ENCODE measurements at places on chromosomes 13 and 19.

DNA sequence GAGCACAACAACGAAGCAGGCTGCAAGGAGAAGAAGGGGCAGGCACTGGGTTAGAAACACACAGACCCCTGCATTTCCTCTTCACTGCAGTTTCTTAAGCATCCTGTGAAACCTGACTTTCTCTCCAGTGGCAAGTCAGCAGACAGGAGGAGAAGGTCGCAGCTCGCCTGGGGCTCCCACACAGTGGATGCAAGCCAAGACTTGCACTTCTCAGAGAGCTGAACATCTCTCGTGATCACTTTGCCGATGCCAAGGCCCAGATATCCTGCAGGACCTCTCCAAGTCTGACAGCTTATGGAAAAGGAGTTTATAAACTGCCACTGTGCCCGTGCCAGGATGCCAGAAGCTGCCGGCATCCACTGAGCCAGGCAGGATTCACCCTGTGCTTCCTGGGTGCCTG is 18.4 kb downstream of the TMEM272 start:
- no peak for DNase-seq

- DNase-seq = no peak
These were observed 36.9 kb downstream of the PABPC3 start for GRCh38 chr13:25132751-25133390.

DNA sequence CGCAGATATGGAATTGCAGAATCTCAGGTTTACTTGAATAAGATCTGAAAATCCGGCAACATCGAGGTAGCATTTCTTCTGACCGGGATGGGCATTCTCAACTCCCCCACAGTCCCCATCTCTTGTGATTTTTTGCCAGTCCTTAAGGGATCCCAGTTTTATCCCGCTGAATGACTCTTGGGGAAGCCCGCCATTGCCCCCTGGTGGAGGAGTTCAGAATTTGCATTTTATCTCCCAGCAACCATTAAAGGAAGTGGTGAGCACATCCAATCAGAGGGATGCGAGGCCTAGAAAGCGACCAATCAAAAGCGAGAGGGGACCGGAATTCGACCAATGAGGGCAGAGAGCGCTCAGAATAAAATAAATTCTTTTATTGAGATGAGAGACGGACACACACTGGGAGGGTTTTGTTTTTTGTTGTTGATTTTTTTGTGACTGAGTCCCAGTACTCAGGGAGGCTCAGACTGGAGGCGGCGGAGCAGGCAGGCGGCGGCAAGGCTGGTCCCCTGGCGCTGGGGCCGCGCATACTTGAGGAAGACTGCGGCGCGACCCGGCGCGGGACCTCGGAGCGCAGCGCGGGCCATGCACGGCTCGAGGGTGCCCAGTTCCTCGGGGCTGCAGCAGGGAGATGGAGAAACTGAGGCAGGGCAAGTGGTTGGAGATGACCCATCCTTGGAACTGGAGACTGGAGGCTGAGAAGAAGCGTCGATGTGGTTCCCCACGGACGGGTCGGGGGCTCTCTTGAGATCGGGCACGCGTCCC is 3.9 kb upstream of the TTC9B start:
- peak; percentile 95 for DNase-seq

- no peak for DNase-seq
These were observed 82.8 kb upstream of the ARGLU1 start for GRCh38 chr13:106650690-106651205.

GRCh38 chr13:46495651-46496050 is 57.3 kb upstream of the LRCH1 start:
- DNase-seq = no peak

- no peak for DNase-seq
These were observed 79.4 kb upstream of the FNDC3A start for GRCh38 chr13:48896312-48896711.

DNA sequence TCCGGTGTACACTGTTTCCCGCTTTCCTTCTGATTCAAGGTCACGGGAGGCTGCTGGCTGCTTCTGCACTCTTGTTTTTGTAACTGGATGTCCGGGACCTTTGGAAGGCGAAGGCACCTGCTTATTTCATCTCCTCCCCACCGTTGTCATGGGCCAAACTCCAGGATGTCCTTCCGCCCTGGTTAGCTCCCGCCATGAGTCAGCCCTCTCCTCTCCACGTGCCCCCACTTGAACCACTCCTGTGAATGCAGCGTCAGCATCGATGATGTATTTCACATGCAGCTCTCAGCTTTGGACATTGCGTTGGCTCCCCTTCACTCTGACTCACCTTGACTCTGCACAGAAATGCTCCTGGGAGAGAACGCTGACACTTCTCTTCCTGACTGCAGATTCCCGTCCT is 5.5 kb upstream of the GALP start:
- no peak for DNase-seq

DNA sequence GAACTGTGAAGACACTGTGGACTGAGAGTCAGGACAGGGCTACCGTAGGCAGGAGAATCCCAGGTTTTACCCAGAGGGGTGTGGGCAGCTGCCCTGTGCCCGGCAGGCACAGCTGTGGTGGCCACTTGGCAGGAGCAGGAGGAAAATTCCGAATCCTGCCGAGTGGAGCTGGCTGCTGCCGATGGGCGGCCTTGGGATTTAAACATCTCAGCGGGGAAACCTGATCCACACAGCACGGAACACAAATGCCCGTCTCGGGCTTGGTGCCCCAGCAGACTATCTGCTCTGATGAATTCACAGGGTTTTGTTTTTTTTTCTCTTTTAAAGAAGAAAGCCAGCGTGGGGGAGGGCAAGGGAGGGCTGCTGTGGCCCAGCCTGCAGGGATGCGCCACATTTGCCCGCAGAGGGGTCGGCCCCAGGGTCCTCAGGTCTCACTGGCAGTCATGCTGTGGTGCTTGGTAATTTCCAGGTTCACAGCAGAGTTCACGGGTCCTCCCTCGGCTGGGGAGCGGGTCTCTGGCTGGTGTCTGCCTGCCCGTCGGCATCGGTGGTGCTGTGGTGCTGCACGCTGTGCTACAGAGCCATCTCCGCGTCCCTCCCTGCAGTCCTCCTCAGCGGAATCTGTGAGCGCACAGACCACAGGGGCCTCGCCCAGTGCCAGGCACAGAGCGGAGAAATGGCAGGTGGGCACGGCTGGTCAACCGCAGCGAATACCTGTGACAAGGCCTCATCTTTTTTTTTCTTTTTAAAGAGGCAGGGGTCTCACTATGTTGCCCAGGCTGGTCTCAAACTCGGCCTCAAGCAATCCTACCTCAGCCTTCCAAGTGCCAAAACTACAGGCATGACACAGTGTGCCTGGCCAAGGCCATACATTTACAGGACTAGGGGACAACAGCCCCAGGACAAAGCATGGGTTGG is 28.1 kb downstream of the MPND start:
- DNase-seq = no peak

DNA sequence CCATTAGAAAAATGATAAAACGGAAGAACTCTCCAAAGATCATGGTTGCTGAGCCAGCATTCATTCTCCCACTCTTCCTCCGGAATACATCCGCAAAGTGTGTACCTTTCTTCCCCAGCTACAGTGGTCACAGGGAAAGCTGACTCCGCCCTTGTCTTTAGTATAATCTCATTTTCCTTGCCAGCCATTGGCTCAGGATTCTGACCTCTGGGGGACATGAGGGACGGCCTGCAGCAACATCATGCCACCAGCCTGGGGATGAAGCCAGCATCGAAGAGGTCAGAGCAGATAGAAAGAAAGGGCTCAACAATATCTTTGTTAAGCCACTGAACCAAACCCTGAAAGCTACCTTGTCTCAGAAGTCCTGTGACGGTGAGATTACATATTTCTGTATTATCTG is 46.3 kb upstream of the TPP2 start:
- no peak for DNase-seq

DNA sequence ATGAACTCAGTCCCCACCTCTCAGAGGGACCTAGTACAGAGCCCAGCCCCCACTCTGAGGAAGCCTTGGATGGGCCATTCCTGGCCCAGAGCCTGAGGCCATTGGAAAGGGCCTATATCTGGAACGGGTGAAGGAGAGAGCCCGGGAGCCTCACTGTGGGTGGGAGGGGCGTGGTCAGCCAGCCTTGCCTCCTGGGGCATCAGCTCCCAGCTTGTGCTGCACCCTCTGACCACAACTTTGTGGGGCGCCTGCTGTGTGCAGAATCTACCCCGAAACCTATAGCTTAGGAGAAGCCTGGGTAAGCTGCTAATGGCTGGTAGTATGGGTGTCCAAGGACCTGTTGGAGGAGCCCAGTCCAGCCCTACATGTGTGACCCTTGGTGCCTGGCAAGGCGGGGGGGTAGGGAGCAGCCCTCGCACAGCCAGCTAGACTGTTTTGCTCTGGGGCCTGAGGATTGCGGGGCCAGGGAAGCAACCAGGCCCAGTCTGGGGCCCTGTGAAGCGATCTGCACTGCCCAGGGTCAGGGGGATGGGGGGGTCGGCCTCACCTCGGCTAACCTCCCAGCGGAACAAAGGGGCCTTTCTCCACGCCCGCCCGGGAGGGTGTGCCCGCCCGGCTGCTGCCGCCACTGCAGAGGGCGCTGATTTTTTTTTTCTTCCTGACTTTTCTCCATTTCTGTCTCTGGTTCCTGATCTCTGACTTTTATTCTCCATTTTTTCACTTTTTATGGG is 42.3 kb downstream of the LYL1 start:
- no peak for DNase-seq

DNA sequence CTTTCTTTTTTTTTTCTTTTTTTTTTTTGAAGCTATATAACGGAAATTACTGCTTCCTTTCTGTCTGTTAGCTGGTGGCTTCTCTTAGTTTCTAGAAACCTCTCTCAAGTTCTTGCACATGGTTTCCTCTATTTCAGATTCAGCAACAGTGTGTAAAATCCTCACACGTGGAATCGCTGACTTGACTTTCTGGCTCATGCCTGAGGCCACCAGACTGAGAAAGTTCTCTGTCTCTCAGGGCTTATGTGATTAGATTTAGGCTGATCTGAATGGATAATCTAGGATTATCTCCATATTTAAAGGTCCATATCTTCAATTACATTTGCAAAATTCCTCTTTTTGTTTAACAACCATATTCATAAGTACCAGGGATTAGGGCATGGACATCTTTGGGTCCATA is 856.3 kb upstream of the SLITRK6 start:
- DNase-seq = no peak

GRCh38 chr13:48437371-48437770 is 24.5 kb upstream of the LPAR6 start:
- no peak for DNase-seq

GRCh38 chr19:17235300-17235970 is 9.4 kb downstream of the OCEL1 start:
- DNase-seq = peak; percentile 66

- DNase-seq = no peak
These were observed 47.5 kb downstream of the C13orf46 start for GRCh38 chr13:113926301-113926761.

- no peak for DNase-seq
These were observed 189.5 kb downstream of the SLITRK1 start for GRCh38 chr13:83692800-83693199.

GRCh38 chr13:31421756-31422155 is 222.0 kb downstream of the B3GLCT start:
- no peak for DNase-seq

DNA sequence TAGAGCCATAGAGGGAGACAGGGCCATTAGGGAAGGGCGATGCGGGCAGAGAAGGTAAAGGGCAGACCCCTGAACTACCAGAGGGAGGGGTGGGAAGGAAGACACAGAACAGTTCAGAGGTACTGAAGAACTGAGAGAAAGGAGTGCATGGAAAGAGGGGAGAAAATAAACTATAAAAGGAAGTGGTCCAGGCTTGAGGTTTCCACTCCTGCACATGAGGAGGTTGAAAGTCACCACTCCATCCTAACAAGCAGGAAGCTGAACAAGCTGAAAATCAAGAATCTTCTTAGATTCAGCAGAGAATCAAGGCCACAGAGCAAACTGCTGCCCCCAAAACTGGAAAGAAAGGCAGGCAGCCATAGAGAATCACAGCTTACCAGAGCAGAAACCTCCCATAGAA is 45.1 kb downstream of the MIPEP start:
- no peak for DNase-seq

DNA sequence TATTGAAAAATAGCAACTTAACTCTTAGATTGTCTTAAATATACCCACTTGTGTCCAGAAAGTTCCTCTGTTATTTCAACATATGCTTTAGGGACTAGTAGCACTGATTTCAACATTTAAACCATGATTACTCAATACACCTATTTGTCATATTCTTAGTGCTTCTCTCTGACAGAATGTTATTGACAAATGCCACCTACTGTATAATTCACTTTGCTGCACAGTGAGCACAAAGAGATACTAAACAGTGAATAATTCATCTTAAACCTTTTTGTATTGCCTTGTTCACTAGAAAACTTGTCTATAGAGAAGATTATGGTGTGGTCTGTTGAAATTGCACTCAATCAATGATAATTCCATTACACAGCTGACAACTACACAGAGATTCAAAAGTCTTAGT is 692.6 kb downstream of the PCDH17 start:
- DNase-seq = no peak

GRCh38 chr13:75405976-75406703 is 75.8 kb downstream of the TBC1D4 start:
- DNase-seq = no peak

DNA sequence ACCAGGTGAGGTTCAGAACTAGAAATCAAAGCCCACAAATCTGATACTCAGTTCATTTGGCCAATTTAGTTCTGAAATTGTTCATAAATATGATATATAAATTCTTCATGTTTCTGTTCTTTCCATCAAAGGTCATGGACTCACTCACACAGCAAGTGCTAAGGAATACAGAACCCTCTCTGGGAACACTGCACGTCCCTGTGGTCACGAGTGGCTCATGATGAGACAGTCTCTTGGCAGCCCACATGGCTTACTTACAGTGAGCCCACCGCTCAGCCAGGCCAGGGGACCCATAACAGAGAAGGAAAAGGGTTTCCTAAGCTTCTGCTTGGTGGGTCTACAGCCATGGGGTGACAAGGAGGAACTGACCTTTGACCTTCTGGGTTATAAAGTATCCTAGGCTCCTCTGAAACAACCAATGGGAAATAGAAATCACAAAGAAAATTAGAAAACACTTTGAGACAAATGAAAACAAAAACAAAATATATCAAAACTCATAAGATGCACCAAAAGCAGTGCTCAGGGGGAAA is 67.4 kb downstream of the CDADC1 start:
- DNase-seq = no peak

DNA sequence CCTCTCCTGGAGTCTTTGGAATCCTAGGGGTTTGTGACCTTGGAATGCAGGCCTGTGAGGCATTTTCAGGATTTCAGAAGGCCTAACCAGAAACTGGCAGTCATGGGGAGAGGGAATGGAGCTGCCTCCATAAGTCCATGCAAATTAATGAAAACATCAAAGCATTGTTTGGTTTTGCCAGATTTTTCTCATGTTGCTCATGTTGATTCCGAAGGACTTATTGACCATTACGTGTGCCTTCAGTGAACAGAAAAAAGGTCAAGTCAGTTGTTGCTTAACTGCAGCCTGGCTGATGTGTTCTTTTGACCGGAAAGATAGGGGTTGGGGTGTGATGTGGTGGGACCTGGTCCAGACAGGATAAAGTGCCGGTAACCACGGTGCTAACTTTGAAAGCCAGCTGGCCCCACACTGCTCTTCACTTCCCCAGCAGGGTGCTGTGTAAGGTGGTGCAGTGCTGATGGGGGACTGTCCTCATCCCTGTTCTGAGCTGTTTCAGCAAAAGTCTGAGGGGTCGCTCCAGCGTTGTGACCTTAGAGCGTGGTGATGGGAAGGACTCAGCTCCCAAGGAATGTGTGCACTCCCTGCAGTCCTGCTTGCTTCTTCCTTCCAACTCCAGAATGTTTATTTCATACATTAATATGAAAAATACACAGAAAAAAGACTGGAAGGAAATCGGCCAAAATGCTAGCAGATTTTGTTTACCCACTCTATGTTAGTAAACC is 3.5 kb downstream of the RNF113B start:
- no peak for DNase-seq

- no peak for DNase-seq
These were observed 17.5 kb upstream of the ZNF90 start for GRCh38 chr19:20060282-20060681.

All from germinal center (tissue), 1 donor.